ENCODE measurements at places on chromosomes 13 and 19.

- DNase-seq, result no peak
These were observed 855 bp upstream of the CARS2 start for GRCh38 chr13:110706570-110707372.

GRCh38 chr13:25469169-25469525 lies 97.4 kb downstream of the ATP8A2 start:
- no peak for DNase-seq

DNA sequence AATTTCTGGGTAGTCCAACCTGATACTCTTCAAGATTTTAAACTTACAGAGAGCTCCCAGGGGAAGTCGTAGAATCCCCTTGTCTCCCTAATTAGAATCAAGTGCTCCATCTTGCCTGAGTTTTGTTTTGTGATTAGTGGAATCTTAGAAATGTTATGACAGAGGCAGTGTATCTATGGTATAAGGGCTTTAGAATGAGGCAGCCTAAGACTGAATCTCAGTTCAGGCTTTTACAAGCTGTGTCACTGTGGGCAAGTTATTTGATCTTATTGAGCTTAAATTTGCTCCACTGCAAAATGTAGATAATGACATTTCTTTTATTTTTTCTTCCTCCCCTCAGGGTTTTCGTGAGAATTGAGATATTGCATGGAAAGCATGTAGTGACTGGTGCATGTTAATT lies 215.5 kb downstream of the POSTN start:
- DNase-seq, result no peak

DNA sequence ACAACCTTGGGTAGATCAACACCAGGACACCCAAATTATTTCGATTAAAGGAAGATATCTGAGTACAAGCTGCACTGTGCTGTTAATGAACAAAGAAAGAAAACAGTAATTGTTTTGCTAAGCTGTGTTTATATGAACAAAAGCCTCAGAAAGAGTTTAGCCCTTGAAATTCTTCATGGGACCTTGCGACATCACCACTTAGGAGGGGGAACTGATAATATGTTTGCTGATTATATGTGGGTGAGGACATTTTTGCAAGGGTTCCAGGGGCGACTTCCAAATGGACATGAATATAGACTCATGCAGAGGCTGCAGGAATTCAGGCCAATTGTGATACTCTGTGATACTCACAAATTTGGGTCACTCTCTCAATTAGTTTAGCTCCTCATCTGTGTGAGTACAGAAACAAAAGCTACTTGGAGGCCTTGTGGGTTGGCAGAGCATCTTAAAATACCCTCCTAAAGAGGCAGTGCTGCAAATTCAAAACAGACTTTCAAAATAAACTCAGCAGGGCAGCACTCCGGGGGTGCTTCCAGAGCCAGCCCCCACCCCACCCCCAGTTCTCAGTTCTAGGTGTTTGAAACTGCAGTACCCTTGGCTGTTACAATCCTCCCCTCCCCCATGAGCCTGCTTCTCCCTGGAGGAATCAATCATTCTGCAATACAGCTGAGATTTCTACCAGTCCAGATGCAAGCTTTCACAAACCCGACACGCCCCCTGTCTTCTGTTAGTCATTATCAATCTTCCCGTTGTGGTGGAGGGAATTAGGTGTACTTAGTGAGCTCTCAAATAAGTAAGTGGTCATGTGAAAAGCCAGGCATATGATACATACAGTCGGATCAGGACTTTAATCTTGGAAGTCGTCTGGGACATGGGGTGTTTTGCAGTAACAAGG lies 97.0 kb upstream of the MBNL2 start:
- DNase-seq, result no peak

GRCh38 chr13:37457612-37458011 lies 141.0 kb downstream of the POSTN start:
- no peak for DNase-seq

DNA sequence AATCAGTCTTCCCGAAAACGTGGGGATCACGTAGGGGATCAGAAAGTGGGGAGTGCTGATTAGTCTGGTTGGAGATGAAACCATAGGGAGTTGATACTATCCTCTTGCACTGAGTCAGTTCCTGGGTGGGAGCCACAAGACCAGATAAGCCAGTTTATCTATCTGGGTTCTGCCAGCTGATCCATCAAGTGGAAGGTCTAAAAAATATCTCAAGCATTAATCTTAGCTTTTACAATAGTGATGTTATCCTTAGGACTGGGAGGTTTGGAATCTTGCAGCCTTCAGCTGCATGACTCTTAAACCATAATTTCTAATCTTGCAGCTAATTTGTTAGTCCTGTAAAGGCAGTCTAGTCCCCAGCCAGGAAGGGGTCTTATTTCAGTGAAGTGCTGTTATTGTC lies 2474.2 kb downstream of the PCDH9 start:
- DNase-seq, result no peak

- DNase-seq, result no peak
These were observed 170.5 kb downstream of the STK24 start for GRCh38 chr13:98406427-98406826.

- no peak for DNase-seq
These were observed 29.5 kb upstream of the CEBPG start for GRCh38 chr19:33343859-33344572.

DNA sequence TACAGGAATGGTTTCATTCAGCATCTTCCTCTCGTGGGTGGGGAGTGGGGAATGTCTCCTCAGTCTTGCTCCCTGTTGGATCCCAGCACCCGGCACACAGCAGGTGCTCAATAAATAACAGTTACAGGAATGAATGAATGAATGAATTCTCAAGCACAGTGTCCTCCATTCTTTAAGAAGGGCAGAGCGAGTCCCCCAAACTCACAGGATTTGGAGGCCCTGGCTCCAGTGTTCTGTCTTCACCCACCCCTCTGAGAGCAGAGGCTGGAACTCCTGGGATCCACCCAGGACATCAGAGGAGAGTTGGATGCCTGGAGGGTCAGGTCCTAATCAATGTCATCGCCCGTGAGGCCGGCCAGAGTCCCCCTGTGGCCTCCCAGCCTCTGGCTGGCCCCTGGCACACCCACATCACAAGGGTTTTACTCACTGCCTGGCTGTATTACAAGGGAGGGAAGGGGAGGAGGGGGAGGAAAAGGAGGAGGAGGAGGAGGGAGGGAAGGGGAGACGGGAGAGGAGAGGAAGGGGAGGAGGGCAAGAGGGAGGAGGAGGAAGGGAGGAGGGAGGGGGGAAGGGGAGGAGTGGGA lies 8.7 kb upstream of the CREB3L3 start:
- no peak for DNase-seq

DNA sequence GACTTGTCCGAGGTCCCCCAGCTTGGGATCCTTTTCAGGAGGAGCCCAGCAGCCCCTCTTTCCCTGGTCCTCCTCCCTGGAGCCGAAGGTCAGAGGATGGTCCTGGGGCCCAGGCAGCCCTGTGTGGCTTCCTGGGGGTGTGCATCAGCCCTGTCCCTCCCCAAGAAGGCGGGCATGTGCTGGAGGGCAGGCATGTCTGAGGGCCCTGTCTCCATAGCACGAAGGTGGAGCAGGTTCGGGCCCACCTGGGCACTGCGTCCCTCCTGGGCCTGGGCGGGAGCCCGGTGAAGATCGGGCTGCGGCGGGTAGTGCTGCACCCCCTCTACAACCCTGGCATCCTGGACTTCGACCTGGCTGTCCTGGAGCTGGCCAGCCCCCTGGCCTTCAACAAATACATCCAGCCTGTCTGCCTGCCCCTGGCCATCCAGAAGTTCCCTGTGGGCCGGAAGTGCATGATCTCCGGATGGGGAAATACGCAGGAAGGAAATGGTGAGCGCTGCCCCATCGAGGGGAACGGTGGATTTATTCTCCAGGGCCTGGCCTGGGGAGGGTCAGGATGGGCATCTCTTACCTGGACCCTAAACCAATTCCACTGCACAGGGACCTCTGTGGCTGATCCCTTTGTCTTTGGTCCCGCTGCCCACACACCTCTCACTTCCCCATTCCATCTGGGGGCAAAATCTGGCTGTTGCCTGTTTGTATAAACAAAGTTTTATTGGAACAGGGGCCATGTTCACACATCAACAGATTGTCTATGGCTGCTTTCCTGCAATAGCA lies 10.9 kb downstream of the TIMM13 start:
- DNase-seq, result no peak

DNA sequence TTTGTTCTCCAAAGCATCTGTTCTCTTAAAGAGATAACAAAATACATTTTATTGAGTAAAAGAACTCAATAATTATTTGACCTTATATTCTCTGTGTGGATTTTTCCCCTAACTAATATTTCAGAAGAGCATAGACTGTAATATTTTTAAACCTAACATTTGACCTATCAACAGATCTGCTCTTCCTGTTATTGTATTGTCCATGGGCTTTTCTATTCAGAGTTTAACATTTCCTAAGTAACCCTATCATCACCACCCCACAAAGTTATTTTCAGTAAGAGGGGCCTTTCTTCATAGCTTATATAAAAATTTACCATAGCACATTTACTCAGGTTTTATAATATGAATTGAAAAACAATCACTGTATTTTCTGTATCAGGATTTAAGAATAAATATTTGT lies 17.5 kb downstream of the POLR1D start:
- DNase-seq, result no peak

DNA sequence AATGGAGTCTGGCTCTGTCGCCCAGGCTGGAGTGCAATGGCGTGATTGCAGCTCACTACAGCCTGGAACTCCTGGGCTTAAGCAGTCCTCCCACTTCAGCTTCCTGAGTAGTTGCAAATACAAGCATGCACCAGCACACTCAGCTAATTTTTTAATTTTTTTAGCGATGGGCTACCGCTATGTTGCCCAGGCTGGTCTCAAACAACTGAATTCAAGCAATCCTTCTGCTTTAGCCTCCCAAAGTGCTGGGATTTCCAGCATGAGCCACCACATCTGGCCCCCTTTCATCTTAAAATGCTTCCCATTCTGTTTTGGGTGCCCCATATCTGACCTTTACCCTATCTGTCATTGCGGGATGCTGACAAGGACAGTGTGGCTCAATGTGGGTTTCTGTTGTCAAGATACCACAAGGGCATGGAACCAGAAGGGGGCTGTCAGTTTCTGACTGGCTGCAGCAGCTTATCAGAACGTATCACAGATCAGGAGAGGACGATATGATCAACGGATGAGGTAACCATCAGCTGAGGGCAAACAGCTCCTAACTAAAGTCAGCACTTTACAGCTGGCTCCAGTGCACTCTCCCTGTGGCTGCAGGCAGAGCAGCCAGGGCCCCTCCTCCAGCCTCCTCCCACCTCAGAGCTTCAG lies 32.4 kb downstream of the GPR42 start:
- no peak for DNase-seq

- no peak for DNase-seq
These were observed 8.4 kb upstream of the PRR19 start for GRCh38 chr19:42293540-42293939.

DNA sequence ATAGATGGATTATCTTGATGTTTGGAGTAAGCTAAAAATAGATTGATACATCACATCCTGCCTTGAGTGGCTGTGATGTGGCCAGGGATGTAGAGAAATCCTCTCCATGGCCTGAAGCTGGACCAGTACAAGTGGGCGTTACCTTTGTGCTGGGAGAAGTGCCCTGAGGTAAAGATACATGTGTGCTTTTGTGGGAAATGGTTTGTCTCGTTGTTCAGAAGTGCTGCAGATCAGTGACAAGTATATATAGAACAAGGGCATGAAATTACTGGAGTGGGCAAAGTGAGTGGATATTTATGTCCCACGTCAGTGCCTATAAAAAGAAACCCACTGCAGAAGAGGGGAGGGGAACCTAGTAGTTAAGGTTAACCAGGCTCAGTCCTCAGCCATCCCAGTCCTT lies 12.2 kb upstream of the ZNF304 start:
- no peak for DNase-seq

DNA sequence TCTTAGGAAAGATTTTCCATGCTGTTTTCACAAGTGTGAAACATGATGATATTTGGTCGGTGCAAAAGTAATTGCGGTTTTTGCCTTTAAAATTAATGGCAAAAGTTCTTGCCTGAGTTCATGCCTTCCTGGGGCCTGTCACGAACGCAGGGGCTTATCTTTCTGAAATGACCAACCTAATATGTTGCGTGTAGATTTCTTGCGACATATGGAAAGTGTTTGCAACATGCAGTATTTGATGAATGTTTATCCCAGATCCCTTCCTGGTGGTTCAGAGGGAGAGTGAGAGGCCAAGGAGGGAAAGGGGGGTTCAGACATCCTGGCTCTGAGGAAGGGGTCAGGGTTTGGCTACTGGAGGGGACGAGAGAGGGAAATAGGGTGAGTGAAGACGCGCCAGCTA lies 72.0 kb downstream of the TEX29 start:
- DNase-seq, result no peak

- DNase-seq, result no peak
These were observed 96.8 kb downstream of the ARHGEF7 start for GRCh38 chr13:111211789-111212516.

DNA sequence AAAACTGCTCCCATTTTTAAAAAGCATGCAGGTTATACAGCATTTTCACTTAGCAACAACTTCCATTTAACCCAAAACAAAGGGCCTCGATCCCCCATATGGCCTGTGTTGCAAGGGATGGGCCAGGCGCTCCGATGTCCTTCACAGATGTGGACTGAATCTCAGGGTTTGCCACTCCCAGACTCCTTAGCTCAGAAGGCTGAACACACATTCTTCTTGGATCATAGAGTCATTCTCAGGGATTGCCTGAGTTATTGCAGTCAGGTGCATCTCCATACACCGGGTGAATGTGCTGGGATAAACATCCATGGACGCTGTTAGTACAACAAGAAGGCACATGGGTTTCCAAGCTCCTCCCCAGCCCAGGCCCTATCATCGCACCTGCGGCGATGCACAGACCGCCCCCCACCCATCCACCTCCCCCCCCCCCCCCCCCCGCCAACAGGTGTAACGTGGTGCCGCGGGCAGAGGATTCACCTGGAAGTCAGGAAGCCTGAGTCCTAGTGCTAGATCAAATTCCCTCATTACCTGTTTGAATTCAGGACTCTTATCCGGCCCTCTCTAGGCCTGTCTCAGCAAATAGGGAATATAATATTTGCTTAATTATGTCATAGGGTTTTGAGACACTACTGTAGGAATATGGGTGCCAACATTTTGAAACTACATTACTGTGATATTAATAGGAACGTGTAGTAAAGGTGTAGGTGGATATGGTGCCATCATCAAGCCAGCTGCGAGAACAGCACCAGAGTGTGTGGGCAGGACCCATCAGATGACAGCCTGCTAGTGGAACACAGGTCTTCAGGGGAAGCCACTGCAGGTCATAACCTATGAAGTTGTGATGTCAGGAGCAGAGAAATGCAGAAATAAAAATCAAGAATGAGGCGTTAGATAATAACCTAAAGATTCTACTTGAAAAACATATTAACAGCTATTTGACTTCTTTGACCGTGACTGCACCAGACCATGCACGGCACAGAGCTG lies 110.9 kb downstream of the SACS start:
- no peak for DNase-seq

- no peak for DNase-seq
These were observed 34.2 kb downstream of the GPR42 start for GRCh38 chr19:35404879-35405622.

Measured in SIG-M5 (cell line).